ENCODE measurements at places on chromosomes 7 and 10.

DNA sequence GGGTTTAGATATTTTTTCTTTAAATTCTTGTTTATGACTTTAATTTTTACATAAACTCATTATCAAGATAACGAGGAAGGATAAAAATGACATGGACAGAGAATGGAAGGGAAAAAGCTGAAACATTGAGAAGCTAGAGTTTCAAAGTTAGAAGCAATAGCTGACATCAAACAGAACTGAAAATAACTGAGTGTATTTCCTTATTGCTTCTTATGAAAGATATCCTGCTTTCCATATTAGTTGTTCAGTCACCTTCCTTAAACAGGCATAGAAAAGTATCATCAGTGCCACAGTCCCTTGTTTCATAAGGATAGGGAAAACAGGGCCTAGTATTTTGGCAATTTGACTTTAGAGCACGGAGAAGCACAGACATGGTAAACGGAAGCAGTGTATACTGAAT, 460.5 kb upstream of the GHITM start:
- DNase-seq = no peak

DNA sequence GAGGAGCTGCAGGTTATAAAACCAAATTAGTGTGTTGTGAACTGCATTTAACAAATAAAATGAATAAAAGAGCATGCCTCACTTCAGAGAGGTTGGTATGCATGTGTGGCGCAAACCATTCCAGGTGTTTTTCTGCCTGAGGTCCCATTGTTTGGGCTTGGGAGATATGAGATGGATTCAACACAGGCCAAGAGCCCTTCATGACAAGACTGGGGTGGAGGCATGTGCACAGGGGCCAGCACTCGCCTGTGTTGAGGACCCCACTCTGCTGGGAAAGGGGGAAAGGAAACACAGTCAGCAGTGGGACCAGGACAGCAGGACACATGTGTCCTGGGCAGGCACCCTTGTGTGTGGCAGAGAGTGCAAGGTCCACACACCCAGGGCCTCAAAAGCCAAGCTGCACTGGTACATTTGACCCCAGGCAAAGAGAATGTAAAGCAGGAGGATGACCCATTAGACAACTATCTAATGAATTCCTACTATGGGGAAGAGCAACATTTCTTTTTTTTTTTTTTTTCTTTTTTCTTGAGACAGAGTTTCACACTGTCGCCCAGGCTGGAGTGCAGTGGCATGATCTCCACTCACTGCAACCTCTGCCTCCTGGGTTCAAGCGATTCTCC, 9.2 kb upstream of the SLC18A3 start:
- no peak for DNase-seq

- DNase-seq = no peak
Measured at GRCh38 chr7:55570218-55570873, 2.0 kb downstream of the VOPP1 start.

- DNase-seq = no peak
Measured at GRCh38 chr10:82468453-82468852, 593.5 kb downstream of the NRG3 start.

Data from activated naive CD4-positive, alpha-beta T cell (primary cell).